Esophagus squamous epithelium (tissue), 5 donors: ENCODE measurements at places on chromosomes 13 and 19.
A peak's percentile ranks its signal among the peaks of the same experiment; 100 is the strongest.

- DNase-seq = no peak
These were observed 1479.2 kb downstream of the SLITRK5 start for GRCh38 chr13:89150362-89150761.

DNA sequence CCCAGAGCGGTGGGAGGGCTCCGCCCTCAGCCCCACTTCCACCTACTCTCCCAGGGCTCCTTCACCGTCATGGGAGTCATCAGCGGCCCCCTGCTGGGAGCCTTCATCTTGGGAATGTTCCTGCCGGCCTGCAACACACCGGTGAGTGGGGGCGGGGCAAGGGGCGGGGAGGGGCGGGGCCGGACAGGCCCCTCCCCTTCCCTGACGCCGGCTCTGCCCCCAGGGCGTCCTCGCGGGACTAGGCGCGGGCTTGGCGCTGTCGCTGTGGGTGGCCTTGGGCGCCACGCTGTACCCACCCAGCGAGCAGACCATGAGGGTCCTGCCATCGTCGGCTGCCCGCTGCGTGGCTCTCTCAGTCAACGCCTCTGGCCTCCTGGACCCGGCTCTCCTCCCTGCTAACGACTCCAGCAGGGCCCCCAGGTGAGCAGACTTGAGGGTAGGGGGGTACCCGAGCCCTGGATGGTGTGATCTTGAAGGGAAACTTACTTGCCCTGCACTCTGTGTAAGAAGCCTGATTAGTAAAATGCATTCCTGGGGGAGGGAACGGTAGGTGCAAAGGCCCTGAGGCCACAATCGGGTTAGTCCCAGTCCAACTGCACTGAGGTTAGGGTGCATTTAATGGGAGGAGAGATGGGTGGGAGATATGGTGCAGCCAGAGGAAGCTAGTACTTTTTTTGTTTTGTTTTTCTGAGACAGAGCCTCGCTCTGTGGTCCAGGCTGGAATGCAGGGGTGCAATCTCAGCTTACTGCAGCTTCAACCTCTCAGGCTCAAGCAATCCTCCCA, 12.1 kb downstream of the SLC5A5 start:
- no peak for DNase-seq

DNA sequence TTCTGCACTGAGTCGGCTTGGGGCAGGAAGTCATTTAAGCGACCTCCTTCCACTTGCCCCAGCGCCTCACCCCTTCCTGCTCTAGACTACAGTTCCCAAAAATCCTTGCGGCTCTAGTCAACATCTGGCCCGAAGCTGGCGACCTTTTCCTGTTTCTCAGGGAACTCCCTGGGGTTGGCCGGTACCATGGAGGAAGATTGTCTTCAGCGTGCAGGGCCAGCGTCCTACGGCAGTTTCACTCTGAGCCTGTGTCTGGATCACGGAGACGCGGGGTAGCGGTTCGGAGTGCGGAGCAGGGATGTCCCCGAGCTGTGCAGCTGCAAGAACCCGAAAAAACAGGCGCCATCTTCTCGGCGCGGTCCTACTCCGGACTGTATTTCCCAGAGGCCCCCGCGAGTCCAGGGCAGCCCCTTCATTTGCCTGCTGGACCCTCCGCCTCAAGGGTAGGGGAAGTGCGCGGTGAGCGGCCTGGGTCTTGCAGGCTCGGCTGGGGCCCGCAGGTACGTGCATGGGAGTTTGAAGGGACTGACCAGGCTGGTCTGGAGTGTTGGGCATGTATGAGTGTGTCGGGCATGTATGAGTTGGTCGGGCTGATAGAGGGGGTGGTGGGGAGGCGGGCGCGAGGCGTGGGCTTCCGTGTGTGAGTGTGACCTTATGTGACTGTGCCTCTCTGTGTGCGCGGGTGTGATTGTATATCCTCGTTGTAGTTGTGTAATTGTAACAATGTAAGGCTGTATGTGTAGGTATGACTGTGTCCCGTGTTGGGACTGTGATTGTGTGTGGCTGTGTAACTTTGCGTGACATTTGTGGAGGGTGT, at the start of gene ZNF383:
Gene ZNF383, plus strand, starts transcription at position 440 of the 817 bp plus-strand sequence. CDS start 12,240 bp downstream, outside the sequence.
- peak; percentile 65 for DNase-seq

GRCh38 chr19:35209646-35210045, 18.9 kb downstream of the FAM187B start:
- no peak for DNase-seq

GRCh38 chr13:110436276-110436675, 125.2 kb downstream of the RAB20 start:
- no peak for DNase-seq
